ENCODE measurements at places on chromosomes 12 and 14. TPM values are rescaled to one million over a fixed set of nuclear protein-coding genes. Genes with fewer than 3 reads are reported as not detected.

Gene ARHGAP9
- 129 TPM for polyA plus RNA-seq

Gene RHOF
- 90.0 TPM for polyA plus RNA-seq

Gene MMP19
- not detected for polyA plus RNA-seq

Gene ARPC3
- polyA plus RNA-seq: 1,315 TPM

Gene KRT3
- not detected for polyA plus RNA-seq

Gene ACTN1
- polyA plus RNA-seq: 4.2 TPM

Gene MMP17
- polyA plus RNA-seq: 3.4 TPM

Gene TTC7B
- 0.89 TPM for polyA plus RNA-seq

Gene FGF6
- polyA plus RNA-seq: not detected

Gene LRRC10
- not detected for polyA plus RNA-seq

Gene IL31
- polyA plus RNA-seq: not detected

Gene POLE
- 3.4 TPM for polyA plus RNA-seq

Gene RGS6
- not detected for polyA plus RNA-seq

Gene NOS1
- not detected for polyA plus RNA-seq

Gene TMPRSS12
- not detected for polyA plus RNA-seq

Gene SLC5A8
- not detected for polyA plus RNA-seq

Gene NFE2
- polyA plus RNA-seq: 0.44 TPM

Gene HOXC5
- not detected for polyA plus RNA-seq

Gene MSI1
- polyA plus RNA-seq: not detected

Gene GXYLT1
- polyA plus RNA-seq: 5.1 TPM

Gene TAS2R8
- polyA plus RNA-seq: not detected

Gene FBXL14
- polyA plus RNA-seq: 20.5 TPM

Gene GLI1
- 0.18 TPM for polyA plus RNA-seq

Gene CLEC9A
- not detected for polyA plus RNA-seq

Gene A2M
- polyA plus RNA-seq: not detected

Gene NXPH4
- polyA plus RNA-seq: 8.3 TPM

Gene ZC2HC1C
- polyA plus RNA-seq: 3.1 TPM

Gene PIWIL1
- not detected for polyA plus RNA-seq

Gene SRRM4
- not detected for polyA plus RNA-seq

Gene EIF5
- 372 TPM for polyA plus RNA-seq

Gene SPIC
- not detected for polyA plus RNA-seq

Gene PLCZ1
- not detected for polyA plus RNA-seq

Gene SYNE3
- 8.8 TPM for polyA plus RNA-seq

Gene RPL10L
- polyA plus RNA-seq: not detected

Gene SMIM41
- not detected for polyA plus RNA-seq

Gene RTN1
- 0.24 TPM for polyA plus RNA-seq

Gene CFAP54
- polyA plus RNA-seq: 0.13 TPM

Gene POP5
- polyA plus RNA-seq: 74.2 TPM

Gene SPTB
- polyA plus RNA-seq: 0.06 TPM

Gene NKX2-1
- polyA plus RNA-seq: not detected

Gene TPH2
- not detected for polyA plus RNA-seq

Gene ANKRD52
- polyA plus RNA-seq: 19.6 TPM

Gene KLRC2
- not detected for polyA plus RNA-seq

Gene TMEM119
- 0.33 TPM for polyA plus RNA-seq

Gene RNASE7
- polyA plus RNA-seq: not detected

Gene RERGL
- polyA plus RNA-seq: not detected

Gene HCAR1
- not detected for polyA plus RNA-seq

Gene CLSTN3
- polyA plus RNA-seq: 2.9 TPM

Gene NPAS3
- not detected for polyA plus RNA-seq

Gene PRPH
- polyA plus RNA-seq: not detected

Gene LAG3
- polyA plus RNA-seq: 0.88 TPM

Gene SLCO1B1
- not detected for polyA plus RNA-seq

All from IgD-negative memory B cell (primary cell).